ENCODE measurements at places on chromosomes 16 and 17. TPM values are rescaled to one million over a fixed set of nuclear protein-coding genes. Genes with fewer than 3 reads are reported as not detected.
A peak's percentile ranks its signal among the peaks of the same experiment; 100 is the strongest.

- no peak for DNase-seq
- H3K27ac ChIP-seq, result no peak overlapping the region
- H3K27me3 ChIP-seq, result no peaks in the 10 kb centered on the region
- H3K4me1 ChIP-seq, result no peaks in the 10 kb centered on the region
- H3K4me3 ChIP-seq, result no peak overlapping the region
These were observed 10.4 kb downstream of the RPUSD1 start for GRCh38 chr16:777826-778225.

GRCh38 chr17:37342589-37342988 is 33.2 kb upstream of the C17orf78 start:
- no peaks in the 10 kb centered on the region for H3K27me3 ChIP-seq
- H3K4me3 ChIP-seq, result no peak overlapping the region
- H3K27ac ChIP-seq, result no peak overlapping the region
- no peaks in the 10 kb centered on the region for H3K4me1 ChIP-seq

DNA sequence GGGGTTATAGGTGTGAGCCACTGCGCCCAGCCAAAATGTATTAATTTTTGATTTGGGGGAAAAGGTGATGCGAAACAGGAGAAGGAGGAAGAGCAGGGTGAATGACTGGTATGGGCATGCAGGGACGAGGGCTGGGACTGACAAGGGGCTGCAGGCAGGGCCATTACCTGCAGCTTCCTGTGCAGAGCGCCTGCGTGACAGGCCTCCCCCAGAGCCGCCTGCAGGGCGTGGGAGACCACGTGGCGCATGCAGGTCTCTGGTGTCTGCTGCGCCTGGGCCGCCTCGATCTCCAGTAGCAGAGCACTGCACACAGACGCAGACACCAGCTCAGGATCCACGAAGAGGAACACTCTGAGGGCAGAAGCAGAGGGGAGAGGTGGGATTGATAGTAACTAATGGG is 32.4 kb downstream of the PIK3R6 start:
- H3K4me3 ChIP-seq, result no peak overlapping the region
- no peak for DNase-seq
- H3K27me3 ChIP-seq, result no peaks in the 10 kb centered on the region
- no peaks in the 10 kb centered on the region for H3K4me1 ChIP-seq
- no peak overlapping the region for H3K27ac ChIP-seq
- H3K36me3 ChIP-seq, result peaks cover 72% of the 10 kb centered on the region

- H3K4me1 ChIP-seq, result no peaks in the 10 kb centered on the region
- DNase-seq, result no peak
- H3K27me3 ChIP-seq, result no peaks in the 10 kb centered on the region
- no peak overlapping the region for H3K27ac ChIP-seq
These were observed 78.7 kb upstream of the MTMR4 start for GRCh38 chr17:58593123-58593522.

GRCh38 chr17:1592751-1593629 is 30.4 kb upstream of the PITPNA start:
- DNase-seq, result peak; percentile 57
- peaks cover 13% of the 10 kb centered on the region for H3K4me1 ChIP-seq
- no peak overlapping the region for H3K4me3 ChIP-seq
- no peaks in the 10 kb centered on the region for H3K36me3 ChIP-seq
- peak overlapping the region; percentile 73 for H3K27ac ChIP-seq

GRCh38 chr16:19086322-19087199 is 19.1 kb downstream of the COQ7 start:
- no peak overlapping the region for H3K27ac ChIP-seq
- no peaks in the 10 kb centered on the region for H3K27me3 ChIP-seq
- peaks cover 3% of the 10 kb centered on the region for H3K4me1 ChIP-seq
- peak overlapping the region; percentile 64 for H3K4me3 ChIP-seq

GRCh38 chr17:74130276-74130675 is 73.2 kb upstream of the RPL38 start:
- no peaks in the 10 kb centered on the region for H3K4me1 ChIP-seq
- H3K36me3 ChIP-seq, result no peaks in the 10 kb centered on the region
- no peak for DNase-seq
- no peak overlapping the region for H3K4me3 ChIP-seq
- H3K27ac ChIP-seq, result no peak overlapping the region
- peaks cover 3% of the 10 kb centered on the region for H3K27me3 ChIP-seq

DNA sequence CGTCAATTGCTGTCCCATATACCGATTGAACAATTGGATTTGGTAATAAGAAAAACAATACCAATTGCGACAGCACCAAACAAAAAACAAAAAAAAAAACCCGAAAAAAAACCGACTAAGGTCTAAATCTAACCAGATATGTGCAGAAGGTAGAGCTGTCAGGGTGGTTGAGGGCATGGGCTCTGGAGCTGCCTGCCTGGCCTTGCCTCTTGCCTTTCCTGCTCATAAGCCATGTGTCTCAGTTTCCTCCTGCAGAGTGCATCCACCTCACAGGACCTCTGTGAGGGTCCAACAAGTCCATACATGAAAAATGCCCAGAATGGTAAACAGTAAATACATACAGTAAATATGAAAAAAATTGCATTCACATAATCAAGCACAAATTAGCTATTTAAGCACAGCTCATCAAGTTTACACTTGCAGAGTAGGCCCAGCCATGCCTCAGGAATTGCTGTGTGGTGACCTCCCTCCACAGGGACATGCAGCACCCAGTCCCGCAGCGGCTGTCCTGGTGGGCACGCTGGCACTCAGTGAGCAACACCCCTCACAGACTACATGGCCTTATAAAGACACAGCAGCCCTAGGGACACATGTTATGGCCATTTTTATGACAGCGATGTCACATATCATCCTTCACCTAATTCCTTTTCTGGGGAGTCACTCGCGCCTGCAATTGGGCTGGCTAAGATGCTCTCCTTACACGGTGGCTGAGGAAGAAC is 17.9 kb downstream of the TBC1D28 start:
- H3K36me3 ChIP-seq, result no peaks in the 10 kb centered on the region
- no peak for DNase-seq
- H3K27ac ChIP-seq, result no peak overlapping the region
- peaks cover 5% of the 10 kb centered on the region for H3K4me1 ChIP-seq
- peak overlapping the region; percentile 54 for H3K4me3 ChIP-seq
- H3K27me3 ChIP-seq, result no peaks in the 10 kb centered on the region

DNA sequence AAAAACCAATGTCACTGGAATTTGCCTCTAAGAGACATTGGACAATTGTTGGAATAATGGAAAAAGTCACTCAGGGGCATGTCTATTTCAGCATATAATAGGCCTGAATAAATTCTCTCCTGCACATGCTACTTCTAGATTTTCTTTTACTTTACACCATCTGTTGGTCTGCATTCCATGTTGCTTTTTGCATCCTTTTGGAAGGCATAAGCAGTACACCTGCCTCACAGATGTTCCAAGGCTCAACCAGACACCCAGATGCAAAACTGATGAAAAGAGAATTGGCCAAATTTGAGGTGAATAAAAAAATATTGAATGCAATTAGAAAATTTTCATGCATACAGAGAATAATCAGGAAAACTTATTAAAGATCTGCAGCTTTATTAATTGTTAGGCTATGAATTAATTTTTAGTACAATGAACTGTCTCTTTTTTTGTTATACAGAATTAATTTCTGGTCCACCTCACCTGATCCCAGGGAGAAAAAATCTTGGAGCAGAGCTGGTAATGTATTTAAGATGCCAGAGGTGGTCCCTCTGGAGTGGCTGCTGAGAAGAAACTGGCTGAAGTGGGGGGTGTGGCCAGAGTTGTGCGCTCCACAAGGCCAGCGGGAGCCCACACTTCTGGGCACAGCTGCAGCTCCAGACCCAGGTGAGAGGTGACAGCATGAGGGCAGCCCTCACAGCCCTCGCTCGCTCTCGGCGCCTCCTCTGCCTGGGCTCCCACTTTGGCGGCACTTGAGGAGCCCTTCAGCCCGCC is 778.6 kb downstream of the CDH11 start:
- no peak overlapping the region for H3K27ac ChIP-seq
- no peaks in the 10 kb centered on the region for H3K4me1 ChIP-seq
- DNase-seq, result no peak
- H3K27me3 ChIP-seq, result no peaks in the 10 kb centered on the region
- H3K4me3 ChIP-seq, result no peak overlapping the region

GRCh38 chr17:6195123-6195522 is 124.9 kb downstream of the WSCD1 start:
- no peak overlapping the region for H3K27ac ChIP-seq
- DNase-seq, result no peak
- H3K36me3 ChIP-seq, result no peaks in the 10 kb centered on the region
- no peak overlapping the region for H3K4me3 ChIP-seq
- H3K27me3 ChIP-seq, result no peaks in the 10 kb centered on the region
- H3K4me1 ChIP-seq, result no peaks in the 10 kb centered on the region

SHPK gene
- 12.9 TPM for total RNA-seq

PRR11 gene
- total RNA-seq, result 51.3 TPM

AATK gene
- not detected for total RNA-seq

KRT31 gene
- not detected for total RNA-seq

RRAD gene
- 4.0 TPM for total RNA-seq

WNT9B gene
- not detected for total RNA-seq

CYBA gene
- 373 TPM for total RNA-seq

All from GM12878 (cell line).